Activated B cell treated with CpG ODN at 0.5 μM for 24 hours (primary cell): ENCODE measurements at places on chromosomes 6 and 20.

DNA sequence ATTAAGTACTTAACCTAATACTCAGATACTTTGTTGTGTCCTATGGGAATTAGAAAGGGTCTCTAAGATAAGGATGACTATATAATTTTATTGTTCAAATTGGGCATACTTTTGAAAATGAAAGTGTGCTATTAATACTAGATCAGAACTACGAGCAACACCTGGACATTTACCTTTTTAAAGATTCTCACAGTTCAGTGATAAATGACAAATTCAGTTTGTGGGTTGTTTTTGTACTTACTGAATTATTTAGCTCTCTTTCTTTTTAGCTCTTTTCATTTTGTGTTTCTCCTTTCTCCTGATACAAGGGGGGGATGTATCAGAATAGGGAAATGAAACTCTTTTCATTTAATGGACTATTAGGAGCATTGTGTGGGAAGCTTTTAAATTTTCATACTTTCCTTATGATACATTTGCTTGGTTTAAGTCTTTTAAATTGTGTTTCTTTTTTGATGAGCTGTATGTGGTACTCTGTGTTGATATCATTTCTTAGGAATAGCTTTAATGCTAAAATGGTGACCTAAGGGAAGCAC, 47.5 kb downstream of the PHF3 start:
- H3K4me3 ChIP-seq, result no peak overlapping the region
- H3K4me1 ChIP-seq, result peaks cover 60% of the 10 kb centered on the region
- peaks cover 50% of the 10 kb centered on the region for H3K36me3 ChIP-seq

DNA sequence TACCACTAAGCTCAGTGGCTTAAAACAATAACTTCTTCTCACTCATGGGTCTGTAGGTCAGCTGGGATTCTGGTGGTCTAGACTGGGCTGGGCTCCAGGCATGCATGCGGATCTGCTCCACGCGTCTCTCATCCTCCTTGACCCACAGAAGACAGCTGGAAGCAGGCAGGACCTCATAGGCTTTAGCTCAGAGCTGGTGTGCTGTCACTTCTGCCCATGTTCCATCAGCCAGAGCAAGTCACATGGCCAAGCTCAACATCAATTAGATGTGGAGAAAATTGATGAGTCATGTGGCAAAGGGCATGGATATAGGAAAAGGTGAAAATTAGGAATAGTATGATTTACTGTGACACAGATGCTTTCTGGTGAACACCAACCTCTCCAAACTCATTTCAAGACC, 57.4 kb upstream of the PSMF1 start:
- H3K27ac ChIP-seq, result no peak overlapping the region
- no peaks in the 10 kb centered on the region for H3K4me1 ChIP-seq
- no peaks in the 10 kb centered on the region for H3K36me3 ChIP-seq

GRCh38 chr20:31945785-31946184, 6.1 kb downstream of the PDRG1 start:
- H3K27ac ChIP-seq, result no peak overlapping the region
- H3K36me3 ChIP-seq, result peaks cover 73% of the 10 kb centered on the region
- H3K27me3 ChIP-seq, result no peaks in the 10 kb centered on the region
- peaks cover 17% of the 10 kb centered on the region for H3K4me1 ChIP-seq
- DNase-seq, result no peak

GRCh38 chr20:4060064-4060795, 44.9 kb upstream of the RNF24 start:
- H3K27me3 ChIP-seq, result peaks cover 4% of the 10 kb centered on the region

GRCh38 chr6:16399158-16399557, 160.8 kb downstream of the GMPR start:
- H3K4me1 ChIP-seq, result peaks cover 7% of the 10 kb centered on the region
- H3K27ac ChIP-seq, result no peak overlapping the region
- no peaks in the 10 kb centered on the region for H3K36me3 ChIP-seq
- H3K4me3 ChIP-seq, result no peak overlapping the region
- DNase-seq, result no peak

DNA sequence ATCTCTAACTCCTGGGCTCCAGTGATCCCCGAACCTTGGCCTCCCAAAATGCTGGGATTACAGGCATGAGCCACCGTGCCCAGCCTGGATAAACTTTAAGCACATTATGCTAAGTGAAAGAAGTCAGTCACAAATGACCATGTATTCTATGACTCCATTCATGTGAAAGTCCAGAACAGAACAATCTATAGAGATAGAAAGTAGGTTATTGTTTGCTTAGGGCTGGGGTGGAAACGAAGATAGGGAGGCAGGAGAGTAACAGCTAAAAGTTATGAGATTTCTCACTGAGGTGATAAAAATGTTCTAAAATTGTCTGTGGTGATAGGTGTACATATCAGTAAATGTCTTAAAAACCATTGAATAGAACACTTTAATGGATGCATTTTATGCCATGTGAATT, 40.9 kb upstream of the CITED2 start:
- no peaks in the 10 kb centered on the region for H3K36me3 ChIP-seq
- H3K27me3 ChIP-seq, result no peaks in the 10 kb centered on the region
- H3K4me1 ChIP-seq, result no peaks in the 10 kb centered on the region
- H3K27ac ChIP-seq, result no peak overlapping the region
- no peak overlapping the region for H3K4me3 ChIP-seq

GRCh38 chr20:13183005-13183404, 38.1 kb upstream of the ISM1 start:
- H3K36me3 ChIP-seq, result no peaks in the 10 kb centered on the region
- DNase-seq, result no peak
- no peaks in the 10 kb centered on the region for H3K4me1 ChIP-seq
- no peak overlapping the region for H3K4me3 ChIP-seq
- H3K27ac ChIP-seq, result no peak overlapping the region
- peaks cover 7% of the 10 kb centered on the region for H3K27me3 ChIP-seq

DNA sequence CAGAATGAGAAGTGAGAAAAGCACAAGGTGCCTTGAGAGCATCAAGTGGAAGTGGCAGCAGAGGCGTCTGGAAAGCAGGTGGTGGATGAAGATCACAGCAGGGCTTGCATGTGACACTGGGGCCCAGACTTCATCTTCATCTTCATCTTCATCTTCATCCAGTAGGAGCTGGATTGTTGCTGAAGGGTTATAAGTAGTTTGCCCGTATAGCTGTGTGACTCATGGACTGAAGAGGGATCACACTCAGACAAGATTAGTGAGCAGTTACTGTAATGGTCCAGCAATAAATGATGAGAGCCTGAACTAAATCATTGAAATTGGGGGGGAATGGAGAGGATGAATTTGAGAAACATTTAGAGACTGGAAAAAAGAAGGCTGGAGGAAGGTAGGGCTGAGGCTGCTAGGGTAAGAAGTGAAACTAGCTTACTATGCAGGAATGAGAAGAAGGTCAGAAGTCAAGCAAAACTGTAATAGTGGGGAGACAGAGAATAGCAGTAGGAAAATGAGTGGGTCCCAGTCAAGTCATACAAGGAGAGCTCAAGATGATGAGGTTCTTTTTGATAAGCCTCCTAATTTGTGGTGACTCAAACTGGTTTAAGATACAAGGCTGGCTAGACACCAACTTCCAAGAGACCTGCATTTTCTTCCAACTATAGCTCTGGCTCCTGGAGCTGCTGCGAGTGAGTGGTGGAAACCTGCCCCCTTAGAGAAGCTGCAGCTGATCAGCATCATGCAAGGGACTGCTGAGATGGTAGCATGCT, 92.3 kb upstream of the BEND6 start:
- no peaks in the 10 kb centered on the region for H3K4me1 ChIP-seq
- DNase-seq, result no peak
- peaks cover 5% of the 10 kb centered on the region for H3K27me3 ChIP-seq
- no peaks in the 10 kb centered on the region for H3K36me3 ChIP-seq
- no peak overlapping the region for H3K4me3 ChIP-seq
- no peak overlapping the region for H3K27ac ChIP-seq

- DNase-seq, result no peak
- peaks cover 3% of the 10 kb centered on the region for H3K27me3 ChIP-seq
- no peak overlapping the region for H3K4me3 ChIP-seq
- H3K36me3 ChIP-seq, result no peaks in the 10 kb centered on the region
- H3K27ac ChIP-seq, result no peak overlapping the region
These were observed 138.3 kb downstream of the IPCEF1 start for GRCh38 chr6:154218301-154218700.

- peaks cover 17% of the 10 kb centered on the region for H3K4me1 ChIP-seq
- H3K27ac ChIP-seq, result no peak overlapping the region
- no peak for DNase-seq
- no peak overlapping the region for H3K4me3 ChIP-seq
- no peaks in the 10 kb centered on the region for H3K36me3 ChIP-seq
- H3K27me3 ChIP-seq, result peaks cover 12% of the 10 kb centered on the region
These were observed 20.2 kb downstream of the KCNK15 start for GRCh38 chr20:44765701-44766347.

DNA sequence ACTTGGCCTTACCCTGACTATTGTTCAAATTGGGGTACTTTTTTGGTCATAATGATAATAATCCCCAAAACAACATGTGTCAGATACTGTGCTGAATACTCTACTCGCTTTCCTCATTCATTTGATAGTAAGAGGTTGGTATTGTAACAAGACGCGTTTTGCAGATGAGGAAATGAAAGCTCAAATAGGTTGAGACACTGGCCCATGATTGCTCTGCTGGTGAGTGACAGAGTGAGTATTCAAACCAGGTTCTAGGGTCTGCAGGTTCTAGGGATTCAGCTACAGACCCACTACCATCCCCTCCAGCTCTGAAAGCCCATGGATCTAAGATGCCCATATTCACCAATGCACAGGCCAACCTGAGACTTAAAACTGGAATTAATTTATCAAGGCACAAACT, 1.3 kb upstream of the ENPP4 start:
- H3K27ac ChIP-seq, result peak overlapping the region; percentile 74
- peak overlapping the region; percentile 95 for H3K4me3 ChIP-seq
- peaks cover 10% of the 10 kb centered on the region for H3K36me3 ChIP-seq
- H3K27me3 ChIP-seq, result no peaks in the 10 kb centered on the region
- DNase-seq, result no peak

- peaks cover 2% of the 10 kb centered on the region for H3K4me1 ChIP-seq
- no peak overlapping the region for H3K4me3 ChIP-seq
- no peak for DNase-seq
- H3K36me3 ChIP-seq, result no peaks in the 10 kb centered on the region
- no peak overlapping the region for H3K27ac ChIP-seq
These were observed 86.3 kb upstream of the PREP start for GRCh38 chr6:105489216-105489530.

DNA sequence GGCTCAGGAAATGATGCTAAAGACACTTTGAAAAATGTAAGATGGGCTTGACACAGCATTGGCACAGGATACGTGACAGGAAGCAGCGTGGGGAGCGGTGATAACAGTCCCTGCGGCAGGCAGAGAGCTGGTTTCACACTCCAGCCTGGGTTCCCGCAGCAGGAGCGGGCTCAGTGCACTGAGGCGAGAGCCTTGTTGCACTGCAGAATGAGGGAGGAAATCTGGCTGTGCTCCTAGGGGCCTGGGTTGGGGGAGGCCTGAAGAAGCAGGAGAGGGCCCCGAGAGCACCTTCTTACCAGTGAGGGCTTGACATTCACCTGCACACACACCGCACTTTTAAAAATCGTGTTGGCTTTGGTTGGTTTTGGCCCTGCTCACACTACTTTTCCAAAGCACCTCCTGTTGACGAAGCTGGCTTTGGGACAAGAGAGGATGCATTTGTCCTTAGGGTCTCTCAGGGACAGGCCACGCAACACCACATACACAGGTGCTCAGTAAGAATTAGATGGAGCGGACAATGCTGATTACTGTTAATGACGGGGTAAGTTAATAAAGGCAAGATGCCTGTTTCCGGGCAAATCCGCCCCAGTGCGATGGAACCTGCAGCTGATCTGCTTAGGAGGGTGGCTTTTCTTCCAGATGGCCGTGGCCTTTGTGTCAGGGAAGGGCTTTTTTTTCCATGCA, 49.4 kb upstream of the ARMC2 start:
- H3K36me3 ChIP-seq, result no peaks in the 10 kb centered on the region
- H3K4me1 ChIP-seq, result peaks cover 12% of the 10 kb centered on the region
- no peak for DNase-seq
- peaks cover 11% of the 10 kb centered on the region for H3K27me3 ChIP-seq

DNA sequence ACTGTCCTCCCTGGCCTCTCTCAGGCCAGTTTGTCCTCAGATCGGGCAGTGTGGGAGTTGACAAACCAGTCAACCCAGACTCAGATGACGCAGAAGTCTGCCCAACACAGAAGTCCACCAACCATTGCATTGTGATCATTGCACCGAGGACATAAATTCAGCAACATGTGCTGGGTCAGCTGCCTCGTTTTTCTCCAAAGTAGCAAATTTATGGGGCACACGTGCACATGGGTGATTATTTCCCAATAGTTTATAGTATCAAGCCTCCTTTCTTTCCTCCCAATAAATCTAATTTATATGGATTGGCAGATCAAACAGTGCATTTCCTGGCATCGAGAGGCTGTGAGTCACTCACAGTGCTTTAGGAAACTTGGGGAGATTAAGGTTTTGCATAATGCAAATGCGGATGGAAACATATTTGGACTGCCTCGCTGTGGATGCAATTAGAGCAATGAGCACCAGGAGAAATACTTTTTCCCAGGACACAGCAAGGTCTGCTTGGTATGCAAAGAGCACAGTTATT, 413.7 kb upstream of the SULF2 start:
- no peak overlapping the region for H3K4me3 ChIP-seq
- H3K4me1 ChIP-seq, result no peaks in the 10 kb centered on the region
- H3K27ac ChIP-seq, result no peak overlapping the region
- peaks cover 6% of the 10 kb centered on the region for H3K27me3 ChIP-seq
- H3K36me3 ChIP-seq, result no peaks in the 10 kb centered on the region

- H3K36me3 ChIP-seq, result peaks cover 10% of the 10 kb centered on the region
- H3K27ac ChIP-seq, result no peak overlapping the region
- no peaks in the 10 kb centered on the region for H3K27me3 ChIP-seq
- no peak overlapping the region for H3K4me3 ChIP-seq
These were observed 4.1 kb downstream of the TSBP1 start for GRCh38 chr6:32367644-32368043.

GRCh38 chr6:169982461-169983386, 231.3 kb downstream of the ERMARD start:
- no peaks in the 10 kb centered on the region for H3K4me1 ChIP-seq
- H3K4me3 ChIP-seq, result no peak overlapping the region
- H3K27ac ChIP-seq, result no peak overlapping the region
- no peaks in the 10 kb centered on the region for H3K27me3 ChIP-seq

DNA sequence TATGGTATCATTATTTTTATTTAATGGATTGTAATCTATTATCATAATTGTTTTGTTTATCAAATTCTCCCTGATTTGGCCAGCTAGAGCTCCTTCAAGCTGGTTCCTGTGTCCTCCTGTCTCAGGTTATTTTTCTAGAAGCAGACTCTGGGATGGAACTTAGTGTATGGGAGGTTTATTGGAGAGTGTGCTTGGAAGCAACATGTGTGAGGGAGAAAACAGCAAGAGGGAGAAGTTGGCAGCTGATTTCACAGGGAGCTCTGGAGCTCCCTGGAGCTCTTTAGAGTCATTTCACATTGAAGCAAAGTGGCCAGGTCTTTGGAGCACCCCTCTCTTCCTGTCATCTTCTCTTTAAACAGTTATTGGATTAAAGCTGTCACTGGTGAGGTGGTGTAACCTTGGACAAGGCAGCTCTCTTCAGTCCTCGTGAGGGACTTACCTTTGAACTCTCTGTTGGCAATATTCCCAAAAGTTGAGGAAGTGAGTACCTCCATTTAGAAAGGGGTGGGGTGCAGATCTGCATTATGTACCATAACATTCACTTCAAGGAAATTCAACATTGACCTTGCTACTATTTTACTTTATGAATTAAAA, 103.6 kb downstream of the PHF3 start:
- H3K27ac ChIP-seq, result no peak overlapping the region
- H3K4me3 ChIP-seq, result no peak overlapping the region
- peaks cover under 1% of the 10 kb centered on the region for H3K27me3 ChIP-seq
- DNase-seq, result no peak
- H3K4me1 ChIP-seq, result no peaks in the 10 kb centered on the region

- DNase-seq, result no peak
- no peaks in the 10 kb centered on the region for H3K27me3 ChIP-seq
- no peaks in the 10 kb centered on the region for H3K36me3 ChIP-seq
- no peak overlapping the region for H3K27ac ChIP-seq
- no peaks in the 10 kb centered on the region for H3K4me1 ChIP-seq
These were observed 57.7 kb upstream of the PBOV1 start for GRCh38 chr6:138275976-138276375.
